Stimulated activated CD4-positive, alpha-beta T cell treated with anti-CD3 and anti-CD28 coated beads, Interleukin-1b, Interleukin-23, amount 100 ng/mL, for 48 hours (primary cell): ENCODE measurements at places on chromosomes 13 and 19.

GRCh38 chr13:57123681-57124080, 17.0 kb upstream of the PRR20A start:
- no peak for DNase-seq

DNA sequence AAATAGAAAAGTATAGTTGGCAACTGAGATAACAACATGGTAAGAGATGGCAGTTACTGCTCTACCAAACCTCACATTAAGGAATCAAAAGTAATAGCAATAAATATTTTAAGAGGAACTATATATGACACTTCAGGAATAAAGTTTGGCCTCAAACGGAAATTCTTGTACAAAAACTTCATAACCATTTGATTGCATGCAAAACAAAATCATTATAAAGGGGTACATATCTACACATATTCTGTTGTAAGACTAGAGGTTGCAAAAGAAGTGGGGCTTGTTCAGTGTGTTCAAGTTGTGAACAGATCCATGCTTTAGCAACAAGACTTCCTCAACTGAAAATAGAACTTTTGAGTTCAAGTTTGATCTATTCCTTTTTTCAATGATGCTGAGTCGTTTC, 133.5 kb upstream of the MIR17HG start:
- no peak for DNase-seq

DNA sequence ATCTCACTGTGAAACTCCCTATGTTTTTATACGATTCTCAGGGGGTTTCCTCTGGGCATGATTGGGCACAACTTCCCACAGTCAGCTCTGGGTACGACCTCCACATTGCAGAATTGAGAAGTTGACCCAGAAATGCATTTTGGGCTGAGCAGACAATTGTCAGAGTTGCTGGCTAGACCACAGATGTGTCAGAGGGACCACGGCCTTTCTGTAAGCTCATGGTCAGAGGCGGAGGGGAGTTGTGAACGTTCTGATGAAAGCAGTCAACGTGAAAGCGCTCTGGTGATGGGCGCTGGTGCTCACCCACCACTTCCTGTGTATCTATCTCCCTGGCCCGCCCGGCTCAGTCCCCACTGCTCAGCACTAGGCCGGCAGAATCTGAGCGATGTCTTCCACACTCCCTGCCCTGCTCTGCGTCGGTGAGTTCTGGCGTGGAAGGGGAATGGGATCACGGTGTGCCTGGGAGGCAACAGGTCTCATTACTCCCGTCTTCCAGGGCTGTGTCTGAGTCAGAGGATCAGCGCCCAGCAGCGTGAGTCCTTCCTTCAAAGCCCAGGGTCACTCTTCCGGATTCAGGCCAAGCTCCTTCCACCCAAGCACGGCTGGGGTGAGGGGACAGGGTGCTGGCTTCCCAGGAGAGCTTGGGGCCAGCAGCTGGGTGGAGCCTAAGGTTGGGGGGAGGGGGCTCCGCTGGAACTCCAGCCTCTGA, at the start of gene NCR1:
NCR1 (plus strand) TSS at position 346 of the 709 bp plus-strand sequence; CDS start at position 386, 40 bp downstream.
- DNase-seq = no peak

DNA sequence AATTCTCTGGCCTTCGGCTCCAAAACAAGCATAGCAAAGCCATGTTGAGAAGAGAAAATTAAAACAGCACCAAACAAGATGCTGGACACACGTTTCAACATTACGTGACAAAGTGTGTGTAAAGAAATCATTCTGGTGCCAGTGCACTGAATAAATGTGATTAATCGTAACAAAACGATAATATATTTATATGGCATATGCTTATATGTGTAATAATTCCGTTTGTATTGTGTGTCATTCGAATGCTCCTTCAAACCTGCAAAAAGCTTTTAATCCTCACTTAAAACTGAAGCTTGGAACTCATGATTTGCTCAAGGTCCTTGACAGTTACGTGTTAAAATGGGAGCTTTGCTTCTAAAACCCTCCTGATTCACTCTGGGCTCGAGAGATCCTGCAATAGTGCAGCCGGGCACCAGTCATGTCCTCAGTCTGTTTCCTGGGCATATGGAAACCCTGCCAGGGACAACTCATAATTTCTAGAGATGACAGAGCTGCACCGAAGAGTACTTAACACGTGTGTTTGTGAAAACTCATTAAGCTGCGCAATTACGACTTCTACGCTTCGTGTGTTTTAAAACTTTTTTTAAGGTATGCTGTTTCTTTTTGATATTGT, 731 bp upstream of the AKAP8L start:
- DNase-seq = no peak

GRCh38 chr13:23561261-23561660, 9.0 kb upstream of the TNFRSF19 start:
- DNase-seq = no peak

GRCh38 chr19:38012944-38013343, 105.9 kb downstream of the SIPA1L3 start:
- DNase-seq = no peak

DNA sequence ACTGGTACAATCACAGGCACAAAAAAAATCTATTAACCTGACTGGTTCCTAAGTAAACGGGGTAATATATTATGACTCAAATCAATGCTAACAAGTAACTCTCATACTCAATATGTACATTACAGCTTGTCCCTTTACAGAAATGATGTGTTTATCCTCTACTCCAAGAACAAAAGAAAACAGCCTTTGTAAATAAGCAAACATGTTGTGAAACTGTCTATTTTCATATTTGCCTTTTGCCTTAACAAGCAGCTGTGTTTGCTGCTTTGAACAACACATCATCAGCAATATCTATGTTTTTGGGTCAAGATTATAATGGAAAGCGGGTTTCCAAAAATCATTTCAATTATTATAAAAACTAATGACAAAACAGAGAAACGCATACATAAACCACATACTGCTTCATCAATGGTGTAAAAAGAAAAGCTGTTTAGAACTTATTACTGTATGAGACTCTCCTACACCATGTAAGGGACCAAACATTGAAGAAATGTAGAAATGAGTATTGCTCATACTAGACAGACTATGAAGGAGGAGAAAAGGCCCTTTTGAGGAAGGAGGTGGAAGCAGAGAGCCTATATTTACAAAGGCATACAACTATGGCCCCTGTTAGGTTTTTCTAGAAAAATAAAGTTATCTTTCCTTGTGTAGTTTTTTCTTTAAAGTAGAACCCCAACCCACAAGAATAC, 14.8 kb downstream of the TBC1D4 start:
- no peak for DNase-seq

- DNase-seq = no peak
These were observed 551 bp upstream of the EBI3 start for GRCh38 chr19:4228765-4229178.
